Hepatocyte (in vitro differentiated cells): ENCODE measurements at places on chromosomes 4 and X.

GRCh38 chr4:98673288-98673644 lies 14.9 kb upstream of the TSPAN5 start:
- no peak for DNase-seq
- H3K27me3 ChIP-seq: no peaks in the 10 kb centered on the region
- no peak overlapping the region for H3K27ac ChIP-seq
- no peak overlapping the region for H3K4me3 ChIP-seq
- H3K36me3 ChIP-seq: no peaks in the 10 kb centered on the region

DNA sequence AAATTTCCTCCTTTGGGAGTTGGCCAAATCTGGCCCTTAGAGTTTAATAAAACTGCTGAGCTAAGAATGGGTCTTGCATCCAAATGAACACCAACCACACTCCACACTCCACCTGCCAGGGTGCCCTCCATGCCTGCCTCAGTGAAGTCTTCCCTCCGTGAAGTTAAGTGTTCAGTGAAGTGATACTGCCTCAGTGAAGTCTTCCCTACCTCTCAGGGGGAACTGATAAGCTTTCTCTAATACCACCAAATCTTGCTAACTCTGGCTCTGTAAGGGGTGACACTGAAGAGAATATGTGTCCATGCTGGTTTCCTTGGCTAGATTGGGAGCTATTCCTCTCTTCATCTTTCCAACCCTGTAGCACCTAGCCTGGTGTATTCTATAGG lies 27.9 kb downstream of the MED28 start:
- DNase-seq: no peak
- H3K27me3 ChIP-seq: no peaks in the 10 kb centered on the region
- H3K4me3 ChIP-seq: no peak overlapping the region
- no peaks in the 10 kb centered on the region for H3K4me1 ChIP-seq

GRCh38 chrX:94430091-94430490 lies 756.1 kb downstream of the FAM133A start:
- no peak overlapping the region for H3K27ac ChIP-seq
- H3K4me1 ChIP-seq: no peaks in the 10 kb centered on the region
- no peaks in the 10 kb centered on the region for H3K27me3 ChIP-seq
- no peak overlapping the region for H3K4me3 ChIP-seq

- DNase-seq: no peak
- H3K4me1 ChIP-seq: peaks cover 5% of the 10 kb centered on the region
- no peaks in the 10 kb centered on the region for H3K27me3 ChIP-seq
- no peak overlapping the region for H3K4me3 ChIP-seq
Measured at GRCh38 chrX:11097933-11098332, 13.2 kb upstream of the HCCS start.

DNA sequence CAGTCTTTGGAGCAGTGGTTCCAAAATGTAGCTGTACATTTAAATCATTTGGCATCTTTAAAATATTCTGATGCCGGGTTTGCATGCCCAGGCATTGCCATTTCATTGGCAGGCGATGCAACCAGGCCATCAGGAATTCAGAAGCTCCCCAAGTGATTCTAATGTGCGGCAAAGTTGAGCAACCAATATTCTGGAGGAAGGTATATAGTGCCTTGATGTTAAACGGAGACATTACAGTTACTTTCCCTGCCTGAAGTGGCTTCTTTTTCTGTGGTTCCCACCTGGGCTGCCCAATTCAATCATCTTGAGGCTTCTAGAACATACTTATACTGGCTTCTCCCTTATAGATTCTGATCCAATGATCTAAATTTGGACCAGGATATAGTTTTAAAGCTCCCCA lies 68.7 kb upstream of the PGM2 start:
- no peaks in the 10 kb centered on the region for H3K36me3 ChIP-seq
- no peak for DNase-seq
- H3K4me1 ChIP-seq: no peaks in the 10 kb centered on the region
- H3K27me3 ChIP-seq: no peaks in the 10 kb centered on the region
- H3K4me3 ChIP-seq: no peak overlapping the region
- H3K27ac ChIP-seq: no peak overlapping the region

GRCh38 chr4:74653331-74654229 lies 140.7 kb downstream of the BTC start:
- no peak overlapping the region for H3K4me3 ChIP-seq
- H3K27ac ChIP-seq: peak overlapping the region; percentile 94

DNA sequence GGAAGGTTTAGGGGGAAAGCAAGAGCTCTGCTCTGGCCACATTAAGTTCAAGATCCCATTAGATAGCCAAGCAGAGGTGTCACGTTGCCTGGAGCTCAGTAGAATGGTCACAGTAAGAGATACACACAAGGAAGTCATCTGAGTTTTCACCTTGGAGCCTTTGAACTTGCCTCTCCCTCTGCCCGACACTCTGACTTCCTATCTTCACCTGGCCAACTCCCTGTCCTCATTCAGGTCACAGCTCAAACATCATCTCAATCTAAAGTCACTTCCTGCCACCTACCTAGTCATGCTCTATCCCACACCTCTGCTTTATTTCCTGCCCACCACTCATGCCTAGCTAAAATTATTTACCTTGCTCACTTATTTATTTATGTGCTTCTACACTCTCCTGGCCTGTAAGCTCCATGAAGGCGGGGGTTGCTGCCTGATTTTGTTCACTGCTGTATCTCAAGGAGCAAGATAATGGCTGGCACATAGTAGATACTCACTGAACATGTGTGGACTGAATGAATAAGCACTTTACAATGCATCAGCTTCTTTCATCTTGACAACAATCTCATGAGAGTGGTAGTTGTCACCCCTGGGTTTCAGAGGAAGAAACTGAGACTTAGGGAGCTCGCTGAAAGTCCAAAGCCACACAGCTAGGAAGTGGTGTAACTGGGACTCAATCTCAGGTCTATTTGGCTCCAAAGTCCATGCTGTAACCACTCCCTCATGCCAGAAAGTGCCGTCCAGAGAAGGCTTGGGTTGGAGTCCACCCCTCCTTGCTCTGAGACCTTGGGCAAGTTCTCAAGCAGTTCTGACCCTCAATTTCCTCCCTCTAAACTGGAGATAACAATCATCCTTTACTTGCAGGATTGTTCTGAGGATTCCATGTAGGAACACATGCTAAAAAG lies 40.3 kb downstream of the EFNB1 start:
- peak; percentile 32 for DNase-seq
- peak overlapping the region; percentile 72 for H3K27ac ChIP-seq
- H3K27me3 ChIP-seq: no peaks in the 10 kb centered on the region
- no peaks in the 10 kb centered on the region for H3K36me3 ChIP-seq
- peaks cover 7% of the 10 kb centered on the region for H3K4me1 ChIP-seq

- H3K4me3 ChIP-seq: no peak overlapping the region
- no peak for DNase-seq
- H3K27ac ChIP-seq: no peak overlapping the region
- no peaks in the 10 kb centered on the region for H3K4me1 ChIP-seq
- H3K27me3 ChIP-seq: no peaks in the 10 kb centered on the region
- H3K36me3 ChIP-seq: no peaks in the 10 kb centered on the region
Measured at GRCh38 chrX:153377727-153378126, 23.4 kb downstream of the PNMA6E start.

DNA sequence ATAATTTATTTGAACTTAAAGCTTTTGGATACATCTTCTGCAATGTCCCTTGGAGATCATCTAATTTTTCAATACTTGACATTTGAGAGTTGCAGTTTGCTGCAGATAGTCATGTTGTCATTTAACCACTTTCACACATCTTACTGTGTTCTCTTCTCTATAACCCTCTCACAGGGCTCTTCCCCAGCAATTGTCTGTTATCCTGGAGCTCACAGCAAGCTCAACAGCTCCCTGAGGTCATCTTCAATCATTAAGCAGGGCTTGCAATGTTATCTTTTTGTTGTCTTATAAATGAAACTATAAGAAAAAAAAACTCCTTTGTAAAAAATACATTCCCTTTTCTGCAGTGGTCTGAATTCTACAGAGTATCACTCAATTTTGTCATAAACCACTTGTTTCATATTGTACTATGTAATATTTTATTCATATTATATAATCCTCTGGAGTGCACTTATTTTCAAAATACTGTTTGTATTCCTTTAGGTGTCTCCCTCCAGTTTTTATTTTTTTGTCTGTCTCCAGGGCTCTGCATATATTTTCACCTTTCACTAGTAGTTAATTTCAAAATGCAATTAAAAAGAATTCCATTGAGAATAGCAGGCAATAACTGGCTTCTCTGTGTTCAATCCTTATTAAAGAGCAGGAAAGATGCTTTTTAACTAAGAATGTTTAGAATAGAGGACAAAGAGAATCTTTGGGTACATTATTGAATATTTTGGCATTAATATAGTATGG lies 106.3 kb upstream of the ARSJ start:
- H3K4me1 ChIP-seq: no peaks in the 10 kb centered on the region
- no peak overlapping the region for H3K4me3 ChIP-seq
- H3K27ac ChIP-seq: no peak overlapping the region
- H3K36me3 ChIP-seq: no peaks in the 10 kb centered on the region

DNA sequence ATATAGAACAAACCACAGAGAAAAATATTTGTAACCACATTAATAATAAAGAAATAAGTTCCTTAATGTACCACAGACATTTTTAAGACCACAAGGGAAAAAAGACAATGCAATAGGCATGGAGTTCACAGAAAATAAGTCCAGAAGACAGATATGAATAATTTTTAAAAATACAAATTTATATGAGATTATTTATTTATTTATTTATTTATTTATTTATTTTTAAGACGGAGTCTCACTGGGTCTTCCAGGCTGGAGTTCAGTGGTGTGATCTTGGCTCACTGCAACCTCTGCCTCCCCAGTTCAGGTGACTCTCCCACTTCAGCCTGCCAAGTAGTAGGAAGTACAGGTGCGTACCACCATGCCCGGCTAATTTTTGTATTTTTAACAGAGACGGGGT lies 53.7 kb downstream of the THAP9 start:
- H3K27me3 ChIP-seq: no peaks in the 10 kb centered on the region
- H3K4me1 ChIP-seq: no peaks in the 10 kb centered on the region
- no peak overlapping the region for H3K4me3 ChIP-seq
- H3K36me3 ChIP-seq: no peaks in the 10 kb centered on the region
- no peak for DNase-seq

DNA sequence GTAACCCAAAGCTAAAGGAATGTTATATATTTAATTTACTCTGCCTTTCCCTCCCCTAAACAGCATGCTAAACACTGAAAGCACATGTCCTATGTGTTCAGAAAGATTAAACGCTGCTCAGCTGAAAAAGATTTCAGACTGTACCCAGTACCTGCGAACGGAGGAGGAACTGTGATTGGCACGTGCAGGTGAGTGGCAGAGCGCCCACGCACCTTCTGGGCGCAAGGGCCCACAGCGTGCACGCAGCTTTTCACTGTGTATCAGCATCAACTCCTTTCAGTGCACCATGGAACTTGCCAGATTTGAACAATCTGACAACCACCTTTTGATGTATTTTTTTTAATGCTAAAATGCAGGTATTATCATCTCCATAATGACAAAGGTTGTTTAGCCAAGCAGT lies 87.7 kb downstream of the RFC1 start:
- H3K27me3 ChIP-seq: no peaks in the 10 kb centered on the region
- no peaks in the 10 kb centered on the region for H3K4me1 ChIP-seq
- H3K27ac ChIP-seq: no peak overlapping the region

DNA sequence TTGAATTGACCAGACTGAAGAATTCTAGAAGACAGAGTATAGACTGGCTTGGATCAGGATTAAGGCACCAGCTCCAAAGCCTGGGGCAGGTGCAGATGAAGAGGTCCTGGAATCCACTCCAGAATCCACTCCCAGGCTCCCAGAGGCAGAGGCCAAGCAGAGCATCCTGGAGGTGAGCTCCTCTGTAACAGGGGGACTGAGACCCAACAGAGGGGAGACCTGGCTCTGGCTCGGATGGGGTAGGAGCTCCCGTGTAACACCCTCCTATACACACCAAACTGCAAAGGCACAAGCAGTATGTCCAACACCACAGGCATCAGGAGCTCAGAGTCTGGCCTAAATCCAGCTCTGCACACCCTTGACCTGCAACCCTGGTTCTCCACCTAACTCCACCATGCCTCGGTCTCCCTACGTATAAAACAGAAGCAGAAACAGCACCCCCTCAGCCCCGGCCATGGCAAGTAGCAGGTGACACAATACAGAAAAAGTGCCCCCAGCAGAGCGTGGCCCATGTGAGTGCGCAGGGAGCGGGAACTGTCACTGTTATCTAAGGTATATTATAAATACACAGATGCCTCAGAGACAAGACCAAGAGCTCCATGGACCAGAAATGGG lies 14.9 kb downstream of the RNF212 start:
- H3K36me3 ChIP-seq: no peaks in the 10 kb centered on the region
- DNase-seq: no peak
- no peak overlapping the region for H3K4me3 ChIP-seq
- H3K27ac ChIP-seq: no peak overlapping the region
- no peaks in the 10 kb centered on the region for H3K27me3 ChIP-seq

GRCh38 chr4:128056396-128056795 lies 4.7 kb upstream of the LARP1B start:
- DNase-seq: no peak
- peaks cover 4% of the 10 kb centered on the region for H3K4me1 ChIP-seq
- no peaks in the 10 kb centered on the region for H3K36me3 ChIP-seq
- H3K4me3 ChIP-seq: no peak overlapping the region
- no peaks in the 10 kb centered on the region for H3K27me3 ChIP-seq
- H3K27ac ChIP-seq: no peak overlapping the region

- no peaks in the 10 kb centered on the region for H3K36me3 ChIP-seq
- H3K4me3 ChIP-seq: no peak overlapping the region
- H3K27me3 ChIP-seq: no peaks in the 10 kb centered on the region
Measured at GRCh38 chr4:177860171-177860570, 417.9 kb upstream of the AGA start.

DNA sequence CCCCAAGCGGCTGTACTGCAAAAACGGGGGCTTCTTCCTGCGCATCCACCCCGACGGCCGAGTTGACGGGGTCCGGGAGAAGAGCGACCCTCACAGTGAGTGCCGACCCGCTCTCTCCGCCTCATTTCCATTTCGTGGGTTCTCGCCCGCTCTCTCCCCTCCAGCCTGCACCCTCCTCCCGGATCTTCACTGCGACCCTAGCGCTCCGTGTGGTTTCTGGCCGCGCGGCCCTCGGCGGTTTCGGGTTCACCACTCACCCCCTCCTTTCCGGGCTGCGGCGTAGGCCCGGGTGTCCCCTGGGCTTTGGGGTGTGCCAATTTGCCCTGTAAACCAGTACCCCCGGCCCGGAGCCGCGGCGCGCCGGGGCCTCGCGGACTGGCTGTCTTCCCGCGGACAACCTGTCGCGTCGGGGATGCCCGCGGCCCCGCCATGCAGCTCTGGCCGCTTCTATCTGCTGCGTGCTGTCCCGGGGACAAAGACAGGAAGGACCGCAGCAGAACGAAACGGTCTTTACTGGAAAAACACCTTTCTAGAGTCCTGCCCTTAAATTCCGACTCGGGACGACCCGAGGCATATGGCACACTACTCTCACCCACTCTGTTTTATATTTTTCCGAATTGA lies 737 bp downstream of the FGF2 start:
- peak overlapping the region; percentile 86 for H3K4me3 ChIP-seq
- H3K4me1 ChIP-seq: peaks cover 4% of the 10 kb centered on the region
- peak overlapping the region; percentile 71 for H3K27ac ChIP-seq
- peak; percentile 30 for DNase-seq

DNA sequence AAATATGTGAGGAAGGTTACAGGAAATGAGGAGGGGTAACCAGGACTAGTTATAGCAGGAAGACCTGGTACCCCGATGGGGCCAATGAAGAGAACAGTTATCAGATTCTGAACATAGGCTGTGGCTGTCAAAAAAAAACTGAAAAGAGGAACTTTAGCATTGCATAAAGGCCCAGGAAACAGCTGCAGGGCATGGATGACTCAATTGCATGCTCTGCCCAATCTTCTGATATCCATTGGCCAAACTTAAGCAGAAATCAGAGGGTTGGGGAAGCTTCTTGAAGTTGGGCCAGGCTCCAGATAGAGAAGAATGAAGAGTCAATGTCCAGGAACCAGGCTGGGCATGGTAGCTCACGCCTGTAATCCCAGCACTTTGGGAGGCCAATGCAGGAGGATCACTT lies 1222.4 kb upstream of the PRKX start:
- no peaks in the 10 kb centered on the region for H3K36me3 ChIP-seq
- DNase-seq: no peak
- no peak overlapping the region for H3K27ac ChIP-seq
- no peak overlapping the region for H3K4me3 ChIP-seq
- H3K27me3 ChIP-seq: no peaks in the 10 kb centered on the region
